ENCODE measurements at places on chromosomes 4 and X.

DNA sequence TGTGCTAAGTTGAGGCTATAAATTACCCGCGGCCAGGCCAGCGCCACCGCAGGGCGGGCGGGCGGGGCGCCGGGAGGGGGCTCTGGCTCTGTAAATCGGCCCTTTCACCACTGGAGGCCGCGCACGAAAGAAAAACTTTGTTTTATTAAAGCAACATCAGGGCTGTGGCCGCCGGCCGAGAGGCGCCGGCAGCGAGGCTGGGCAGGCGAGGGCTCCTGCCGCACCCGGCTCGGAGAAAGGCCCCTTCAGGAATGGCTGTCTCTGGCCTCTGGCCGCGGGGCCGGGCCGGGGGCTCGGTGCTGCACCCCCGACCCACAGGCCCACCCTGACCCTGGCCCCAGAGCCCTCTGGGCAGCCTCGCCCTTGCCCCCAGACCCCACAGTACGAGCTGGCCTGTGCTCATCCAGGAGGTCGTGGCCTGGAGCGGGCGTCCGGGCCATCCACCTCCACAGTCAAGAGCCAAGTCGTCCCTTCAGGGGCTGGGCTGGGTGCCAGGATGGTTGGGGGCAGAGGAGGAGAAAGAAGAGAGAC, 29.5 kb upstream of the FGFR3 start:
- DNase-seq = no peak

DNA sequence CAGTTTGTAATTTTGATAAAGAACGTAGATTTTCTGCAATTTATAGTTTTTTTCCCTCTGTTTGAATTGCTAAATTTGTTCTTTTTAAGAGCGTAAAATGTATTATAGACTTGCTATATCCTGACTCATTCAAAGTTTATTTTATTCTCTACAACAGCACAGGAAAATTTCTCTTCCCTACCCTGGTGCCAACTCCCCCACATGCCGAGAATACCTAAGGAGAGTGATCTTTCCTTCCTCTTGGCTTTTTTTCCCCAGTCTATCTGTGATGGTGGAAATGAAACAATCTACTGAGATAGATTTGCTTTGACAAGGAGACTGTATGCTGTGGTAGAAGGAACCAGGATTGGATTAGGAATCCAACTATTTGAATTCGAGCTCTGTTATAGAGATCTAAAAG, 271.6 kb downstream of the TLL1 start:
- no peak for DNase-seq

- DNase-seq = no peak
Measured at GRCh38 chrX:102650903-102651241, 411 bp upstream of the GPRASP1 start.

DNA sequence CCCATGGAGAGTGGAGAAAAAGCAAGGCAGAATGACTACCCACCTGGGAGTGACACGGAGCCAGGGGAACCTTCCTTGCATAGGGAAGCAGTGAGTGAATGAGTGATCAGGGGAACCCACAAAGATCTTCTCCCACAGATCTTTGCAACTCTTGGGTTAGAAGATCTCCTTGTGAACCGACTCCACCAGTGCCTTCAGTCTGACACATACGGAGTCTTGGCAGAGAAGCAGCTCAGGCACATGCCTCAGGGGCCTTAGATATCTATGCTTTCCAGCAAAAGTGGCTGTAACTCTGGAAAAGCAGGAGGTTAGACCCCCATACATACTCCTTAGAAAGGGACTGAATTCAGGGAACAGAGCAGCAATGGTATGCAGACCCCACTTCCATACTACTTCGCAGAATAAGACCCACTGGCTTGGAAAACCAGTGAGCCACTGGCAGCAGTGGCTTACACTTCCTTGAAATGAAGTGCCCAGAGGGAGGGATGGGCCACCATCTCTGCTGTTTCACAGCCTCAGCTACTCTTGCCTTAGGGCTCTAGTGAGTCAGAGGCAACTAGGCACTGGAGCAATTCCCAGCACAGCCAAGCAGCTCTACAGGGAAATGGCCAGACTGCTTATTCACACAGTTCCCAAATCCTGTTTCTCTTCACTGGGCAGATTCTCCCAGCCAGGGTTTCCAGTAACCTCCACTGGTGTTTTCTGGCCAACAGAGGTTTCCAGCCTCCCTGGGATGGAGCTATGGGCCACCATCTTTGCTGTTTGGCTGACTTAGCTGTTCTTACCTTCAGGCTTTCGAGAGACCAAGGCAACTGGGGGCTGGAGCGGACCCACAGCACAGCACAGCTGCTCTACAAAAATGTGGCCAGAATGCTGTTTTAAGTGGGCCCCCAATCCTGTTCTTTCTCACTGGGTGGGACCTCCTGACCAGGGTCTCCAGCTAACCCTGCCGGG, 82.8 kb upstream of the TCEAL2 start:
- DNase-seq = no peak

DNA sequence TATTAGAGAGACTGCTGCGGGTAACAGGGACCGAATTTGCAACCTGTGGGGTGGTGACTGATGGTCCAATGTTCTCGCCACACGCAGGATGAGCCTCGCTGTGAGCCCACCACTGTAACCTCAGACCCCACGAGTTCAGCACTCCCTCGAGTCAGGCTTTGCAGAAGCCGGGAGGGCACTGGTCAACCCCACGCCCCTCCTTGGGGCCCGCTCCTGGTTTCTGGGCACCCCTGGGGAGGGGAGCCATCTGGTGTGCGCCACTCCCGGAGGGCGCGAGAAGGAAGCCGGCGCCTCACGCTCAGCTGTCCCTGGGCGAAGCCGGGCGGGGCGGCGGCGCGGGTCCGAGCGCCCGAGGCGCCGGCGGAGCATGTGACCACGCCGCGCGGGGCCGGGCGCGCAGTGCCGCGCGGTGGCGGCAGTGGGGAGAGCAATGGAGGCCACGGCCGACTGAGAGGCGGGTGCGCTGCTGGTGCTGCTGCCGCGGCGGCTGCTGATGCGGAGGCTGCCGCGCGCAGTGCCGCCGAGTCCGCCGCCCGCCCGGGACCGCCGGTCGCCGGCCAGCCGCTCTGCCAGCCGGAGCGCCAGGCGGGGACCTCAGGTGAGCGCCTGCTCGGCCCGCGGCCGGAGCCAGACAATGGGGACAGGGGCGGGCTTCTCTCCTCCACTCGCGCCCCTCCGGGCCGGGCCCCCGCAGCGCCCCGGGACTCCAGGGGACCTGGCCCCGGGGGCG, 100.1 kb downstream of the CEP135 start:
- DNase-seq = peak; percentile 36

GRCh38 chr4:183591301-183591700, 67.7 kb downstream of the RWDD4 start:
- no peak for DNase-seq

GRCh38 chr4:173448608-173449379, 49.9 kb upstream of the SCRG1 start:
- DNase-seq = no peak

DNA sequence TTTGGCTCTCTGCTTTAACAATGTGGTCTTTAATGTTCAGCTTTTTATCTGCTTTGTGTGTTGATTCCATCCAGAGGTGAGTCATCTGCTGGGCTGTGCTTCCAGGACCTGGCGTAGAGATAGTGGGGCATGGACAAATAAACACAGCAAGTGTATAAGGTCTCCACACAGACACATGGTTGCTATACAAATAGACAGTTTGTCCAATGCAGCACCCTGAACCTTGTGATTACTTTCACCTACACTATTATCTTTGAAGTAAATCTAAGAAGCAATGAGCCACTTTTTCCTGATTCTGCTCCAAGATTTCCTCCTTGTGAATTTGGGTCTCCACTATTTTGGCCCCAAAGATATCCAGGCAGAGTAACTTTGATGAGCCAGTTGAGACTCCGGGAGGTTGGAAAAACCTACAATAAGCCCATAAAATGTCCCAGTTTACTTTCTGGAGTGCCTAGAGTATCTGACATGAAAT, 12.1 kb downstream of the PPARGC1A start:
- DNase-seq = no peak

GRCh38 chr4:171390626-171391025, 422.6 kb upstream of the GALNTL6 start:
- no peak for DNase-seq

- DNase-seq = no peak
Measured at GRCh38 chr4:106160560-106160959, 155.4 kb downstream of the TBCK start.

- DNase-seq = no peak
Measured at GRCh38 chr4:14520171-14520570, 482.1 kb upstream of the CPEB2 start.

DNA sequence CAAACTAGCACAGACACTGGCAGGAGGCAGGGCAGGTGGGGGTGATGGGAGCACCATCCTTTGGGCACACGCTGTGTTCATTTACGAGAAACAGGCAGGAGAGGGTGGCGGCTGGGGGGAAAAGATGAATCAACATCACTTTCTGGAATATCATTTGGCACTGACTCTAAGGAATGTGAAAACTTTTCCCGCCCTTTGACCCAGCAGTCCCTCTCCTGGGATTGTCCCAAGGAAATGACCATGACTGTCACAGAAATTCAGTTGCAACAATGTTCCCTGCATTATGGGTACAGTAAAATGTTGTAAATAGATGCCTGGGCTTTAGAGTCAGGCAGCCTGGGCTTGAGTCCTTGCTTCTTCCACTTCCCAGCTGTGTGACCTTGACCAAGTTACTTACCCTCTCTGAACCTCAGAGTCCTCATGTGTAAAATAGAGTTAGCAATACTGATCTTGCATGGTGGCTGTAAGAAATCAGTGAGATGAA, 58.6 kb downstream of the ABLIM2 start:
- DNase-seq = no peak

- no peak for DNase-seq
Measured at GRCh38 chrX:104195013-104195412, 28.8 kb downstream of the FAM199X start.

GRCh38 chrX:49264460-49264859, at the start of gene FOXP3:
Gene FOXP3 (minus strand): TSS chrX:49264710. CDS start chrX:49258505, 6,205 bp downstream.
- no peak for DNase-seq

GRCh38 chr4:66490729-66491128, 820.4 kb upstream of the EPHA5 start:
- DNase-seq = no peak

DNA sequence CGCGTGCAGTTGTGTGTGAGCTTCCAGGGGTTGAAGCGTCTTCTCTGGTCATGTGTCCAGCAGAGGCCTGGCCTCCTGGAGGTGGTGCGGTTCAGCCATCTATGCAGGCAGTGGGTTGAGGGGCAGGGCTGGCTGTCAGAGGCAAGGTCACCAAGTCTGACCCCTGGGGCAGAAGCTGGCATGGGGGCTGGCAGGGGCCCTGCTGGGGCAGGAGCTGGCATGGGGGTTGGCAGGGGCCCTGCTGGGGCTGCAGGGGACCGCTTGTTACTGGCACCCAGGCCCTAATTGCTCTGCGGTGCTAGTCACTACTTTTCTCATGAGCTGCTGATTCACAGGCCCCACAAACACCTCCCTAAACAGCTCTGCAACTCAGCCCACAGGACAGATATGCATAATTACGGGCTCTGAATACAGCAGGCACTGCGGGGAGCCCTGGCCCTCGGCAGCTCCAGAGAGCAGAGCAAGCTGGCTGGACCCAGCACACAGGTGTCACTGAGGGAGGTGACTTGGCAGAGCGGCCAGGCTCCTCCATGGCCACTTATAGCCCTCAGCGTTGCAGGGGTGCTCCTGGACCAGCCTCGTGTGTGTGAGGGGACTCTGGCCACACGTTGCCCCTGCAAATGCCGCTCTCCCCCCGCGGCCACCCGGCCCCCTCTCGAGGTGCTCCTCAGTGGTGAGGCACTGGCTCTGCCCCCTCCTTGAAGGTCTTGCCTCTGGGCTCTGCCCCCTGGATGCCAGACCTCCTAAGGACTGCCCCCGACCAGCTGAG, 32.7 kb downstream of the CPLX1 start:
- no peak for DNase-seq

DNA sequence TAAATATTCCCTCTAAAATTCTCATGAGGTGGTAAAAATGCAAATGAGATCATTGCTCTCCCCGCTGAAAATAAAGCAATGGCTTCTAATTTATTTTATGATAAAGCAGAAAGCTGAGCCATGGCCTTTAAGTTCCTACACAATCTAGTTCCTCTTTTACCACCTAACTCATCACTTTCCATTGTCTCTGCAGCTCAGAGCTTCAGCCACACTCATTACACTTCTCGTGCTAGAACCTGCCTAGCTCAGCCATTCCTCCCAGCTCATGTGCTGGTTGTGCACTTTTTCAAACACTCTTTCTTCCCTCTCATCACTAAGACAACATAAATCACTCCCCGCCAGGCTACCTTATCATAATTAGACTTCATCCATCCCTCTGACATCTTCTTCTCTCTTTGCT, 1112.1 kb upstream of the PRKX start:
- no peak for DNase-seq

GRCh38 chr4:81152839-81153713, 61.9 kb downstream of the PRKG2 start:
- no peak for DNase-seq

- no peak for DNase-seq
Measured at GRCh38 chrX:121301356-121301755, 253.9 kb downstream of the GLUD2 start.

GRCh38 chrX:14851526-14851925, 21.3 kb downstream of the FANCB start:
- DNase-seq = no peak

All from stimulated activated CD4-positive, alpha-beta T cell treated with anti-CD3 and anti-CD28 coated beads, Interleukin-12 subunit alpha, Interleukin-12 subunit beta, amount 100 ng/mL, for 4 hours (primary cell).